ENCODE measurements at places on chromosomes 4 and X.

DNA sequence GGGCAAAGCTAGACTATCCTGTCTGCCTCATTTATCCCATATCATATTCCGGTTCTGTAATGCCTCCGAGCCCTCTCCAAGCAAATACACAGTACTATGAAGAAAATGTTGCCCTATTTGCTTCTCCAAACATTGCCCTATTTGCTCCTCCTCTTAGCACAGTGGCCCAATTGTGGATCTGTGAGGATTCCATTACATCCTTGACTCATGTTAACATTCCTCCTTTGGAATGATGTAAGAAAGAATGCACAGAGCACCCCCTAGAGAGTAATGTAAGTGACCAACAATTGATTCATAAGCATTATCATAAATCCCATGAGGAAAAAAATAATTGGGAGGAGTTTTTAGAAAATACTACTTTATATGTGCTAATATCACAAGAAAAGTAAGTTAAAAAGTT, 11.3 kb upstream of the BTC start:
- DNase-seq = no peak

- DNase-seq = no peak
Observed at GRCh38 chr4:2822461-2823300, 21.0 kb upstream of the ADD1 start.

DNA sequence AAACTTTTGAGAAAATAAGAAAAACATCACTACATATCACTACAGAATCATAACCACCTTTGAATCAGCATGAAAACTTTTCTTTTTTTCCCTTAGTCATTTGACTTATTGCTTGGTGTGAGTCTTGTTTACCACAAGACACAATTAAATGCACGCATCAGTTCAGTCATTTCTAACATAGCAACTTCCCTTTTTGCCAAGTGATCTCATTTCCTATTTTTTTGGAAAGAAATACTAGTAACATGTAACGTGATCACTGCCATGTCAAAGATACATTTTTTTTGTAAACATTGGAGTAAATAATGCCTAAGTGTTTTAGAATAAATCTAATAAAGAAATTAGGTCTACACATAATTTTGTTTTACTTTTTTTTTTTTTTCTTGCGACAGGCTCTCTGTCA, 5.1 kb upstream of the CXCL8 start:
- DNase-seq = no peak

GRCh38 chrX:19649226-19649995, 134.1 kb upstream of the MAP3K15 start:
- no peak for DNase-seq

DNA sequence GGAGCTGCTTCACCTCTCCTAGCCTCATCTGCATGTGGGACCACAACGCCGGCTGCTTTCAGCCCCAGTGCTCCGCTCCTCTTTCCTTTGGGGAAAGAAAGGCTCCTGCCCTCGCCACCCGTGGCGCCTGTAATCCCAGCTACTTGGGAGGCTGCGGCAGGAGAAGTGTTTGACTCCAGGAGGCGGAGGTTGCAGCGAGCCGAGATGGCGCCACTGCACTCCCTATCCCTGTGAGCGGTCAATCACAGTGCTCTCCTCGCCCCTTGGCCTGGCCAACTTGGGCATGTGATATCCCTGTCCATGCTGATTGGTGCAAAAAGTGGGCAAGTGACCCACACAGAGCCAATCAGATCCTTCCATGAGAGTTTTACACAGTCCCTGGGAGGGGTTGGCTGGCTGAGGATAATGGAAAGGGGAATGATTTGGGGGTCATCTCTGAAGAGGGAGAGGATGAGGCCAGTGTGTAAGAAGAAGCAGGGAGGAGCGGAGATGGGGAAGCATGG, 56.2 kb downstream of the WFS1 start:
- no peak for DNase-seq

- DNase-seq = no peak
Observed at GRCh38 chr4:74223801-74224200, 65.9 kb downstream of the MTHFD2L start.

GRCh38 chr4:185117300-185117934, 25.6 kb upstream of the SLC25A4 start:
- DNase-seq = no peak

GRCh38 chrX:130167040-130167439, 1.4 kb upstream of the AIFM1 start:
- no peak for DNase-seq

DNA sequence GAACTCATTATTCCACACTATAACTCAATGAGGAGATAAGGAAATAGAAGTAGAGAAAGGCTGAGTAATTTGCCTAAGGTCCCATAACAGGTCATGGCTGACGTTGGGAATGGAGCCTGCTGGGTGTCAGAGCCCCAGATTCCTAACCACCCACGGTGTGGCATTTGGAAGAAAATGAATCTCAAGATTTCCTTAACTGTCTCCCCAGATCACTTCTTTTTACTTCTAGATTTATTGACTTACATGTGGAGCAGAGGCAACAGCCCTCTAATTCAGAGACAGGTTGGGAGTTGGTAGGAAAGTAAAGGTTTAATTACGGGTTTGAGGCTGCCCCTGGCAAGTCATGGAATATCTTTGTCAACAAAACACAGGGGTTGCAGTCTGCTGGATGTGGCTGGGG, 134.0 kb downstream of the ARHGAP10 start:
- no peak for DNase-seq

DNA sequence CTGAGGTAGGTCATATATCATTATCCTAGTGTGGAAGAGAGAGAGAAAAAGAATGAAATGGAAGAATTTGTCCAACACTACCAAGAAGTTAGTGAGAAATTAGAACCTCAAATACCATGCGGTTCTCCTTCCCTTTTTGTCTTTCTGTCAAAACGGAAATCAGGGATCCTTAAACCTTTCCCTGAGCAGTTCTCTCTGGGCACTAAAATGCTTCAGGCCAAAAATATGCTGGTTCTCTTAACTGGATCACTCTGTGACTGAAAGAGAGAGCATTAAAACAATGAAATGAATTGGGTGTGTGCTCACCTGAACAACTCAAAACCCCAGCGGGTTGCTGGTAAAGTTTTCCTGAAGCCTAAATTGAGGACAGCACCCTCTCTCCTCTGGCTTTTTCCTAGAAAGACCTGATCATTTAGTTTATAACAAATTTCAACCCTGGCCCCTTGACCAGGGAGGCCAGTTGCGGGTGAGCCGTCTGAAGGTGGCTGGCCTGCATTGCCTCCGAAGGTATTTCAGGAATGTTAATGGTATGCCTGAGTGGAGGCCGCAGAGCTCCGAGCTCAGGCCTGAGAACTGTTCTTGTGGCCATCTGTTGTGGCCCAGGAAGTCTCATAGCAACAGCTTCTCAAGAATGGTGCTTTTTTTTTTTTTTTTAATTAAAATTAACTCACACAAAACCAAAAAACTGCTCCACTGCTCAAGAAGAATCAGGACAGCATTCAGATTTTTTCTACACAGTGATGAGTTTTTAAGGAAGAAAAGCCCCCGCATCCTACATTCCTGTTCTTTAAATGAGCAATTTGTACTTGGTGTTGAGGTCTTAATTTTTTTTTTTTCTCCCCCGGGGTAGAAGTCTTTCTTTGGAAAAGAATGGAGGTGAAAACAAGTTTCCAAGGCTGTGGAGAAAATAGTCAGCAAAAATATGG, 155.1 kb downstream of the SHROOM3 start:
- DNase-seq = no peak

DNA sequence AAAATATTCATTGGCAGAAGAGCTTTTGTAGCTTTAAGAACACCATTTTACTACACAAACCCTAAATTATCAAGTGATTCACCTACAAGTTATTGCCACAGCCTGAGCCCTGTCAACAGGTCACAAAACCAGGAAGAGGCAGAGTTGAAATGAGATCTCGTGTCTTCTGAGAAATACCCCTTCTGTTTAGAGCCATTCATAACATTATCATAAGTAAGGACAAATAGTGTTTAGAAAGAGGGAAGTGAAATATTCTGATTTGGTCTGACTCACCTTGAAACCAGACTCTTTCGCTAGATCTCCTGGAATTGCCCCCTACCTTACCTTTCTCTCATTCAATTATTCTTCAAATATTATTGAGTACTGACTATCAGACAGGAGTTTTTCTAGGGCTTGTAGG, 5.9 kb downstream of the ETDB start:
- no peak for DNase-seq

DNA sequence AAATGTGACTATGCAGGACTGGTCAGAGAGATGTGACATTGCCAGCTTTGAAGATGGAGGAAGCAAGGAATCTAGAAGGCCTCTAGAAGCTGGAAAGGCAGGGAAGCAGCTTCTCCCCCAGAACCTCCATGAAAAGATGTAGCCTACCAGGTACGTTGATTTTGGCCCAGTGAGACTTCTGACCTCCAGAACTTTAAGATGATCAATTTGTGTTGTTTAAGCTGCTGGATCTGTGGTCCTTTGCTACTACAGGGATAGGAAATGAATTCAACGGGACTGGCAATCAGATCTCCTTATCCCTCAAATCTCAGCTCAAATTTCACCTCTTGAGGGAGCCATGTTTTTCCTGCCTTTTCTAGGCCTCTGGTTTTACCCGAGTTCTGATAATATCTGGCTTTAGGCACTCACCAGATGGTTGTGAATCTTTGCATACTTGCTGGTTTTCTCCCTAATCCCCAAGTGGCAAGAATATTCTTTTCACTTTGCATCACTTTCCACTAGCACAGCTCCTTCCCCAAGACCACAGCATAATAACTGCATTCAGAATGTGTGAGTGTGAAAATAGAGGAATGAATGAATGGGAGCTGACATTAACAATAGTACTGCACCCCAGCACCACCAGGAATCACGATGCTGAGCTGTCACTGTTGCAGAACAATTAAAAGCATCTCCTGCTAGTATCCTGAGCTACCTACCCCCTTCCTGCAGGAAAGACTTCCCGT, 25.5 kb upstream of the TMSB4X start:
- no peak for DNase-seq

DNA sequence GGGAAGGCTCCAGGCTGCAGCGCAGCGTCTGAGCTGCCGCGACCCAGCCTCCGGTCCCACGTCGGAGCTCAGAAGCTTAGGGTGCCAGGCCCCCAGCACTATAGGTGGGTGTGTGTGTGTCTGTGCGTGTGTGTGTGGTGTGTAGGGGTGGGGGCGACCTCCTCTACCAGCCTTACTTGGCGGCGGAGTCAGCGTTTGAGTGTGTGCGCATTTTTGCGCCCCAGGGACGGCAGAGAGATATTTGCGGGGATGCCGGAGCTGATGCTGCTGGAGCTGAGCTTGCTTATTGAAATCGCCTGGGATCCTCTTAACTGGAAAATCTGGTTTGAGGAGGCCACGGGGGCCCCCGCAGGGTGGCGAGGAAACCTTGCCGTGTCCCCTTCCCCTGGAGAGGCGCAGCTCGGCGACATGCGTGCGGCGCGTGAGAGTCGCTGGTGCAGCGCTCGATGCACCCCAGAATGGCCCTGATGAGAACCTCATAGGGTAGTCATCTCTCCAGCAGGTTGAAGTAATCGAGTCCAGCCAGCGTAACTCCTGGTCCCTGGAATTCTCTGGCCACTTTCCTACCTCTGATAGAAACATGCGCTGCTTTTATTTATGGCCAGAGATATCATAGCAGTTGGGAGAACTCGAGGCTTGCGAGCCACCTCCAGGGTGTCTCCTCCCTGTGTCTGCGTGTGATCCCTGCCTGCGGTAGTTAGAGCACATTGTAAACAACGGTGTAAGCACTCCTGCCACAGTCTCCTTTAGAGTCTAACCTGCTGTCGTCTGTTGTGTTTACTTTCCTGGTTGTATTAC, 2.7 kb downstream of the ADGRL3 start:
- DNase-seq = no peak

DNA sequence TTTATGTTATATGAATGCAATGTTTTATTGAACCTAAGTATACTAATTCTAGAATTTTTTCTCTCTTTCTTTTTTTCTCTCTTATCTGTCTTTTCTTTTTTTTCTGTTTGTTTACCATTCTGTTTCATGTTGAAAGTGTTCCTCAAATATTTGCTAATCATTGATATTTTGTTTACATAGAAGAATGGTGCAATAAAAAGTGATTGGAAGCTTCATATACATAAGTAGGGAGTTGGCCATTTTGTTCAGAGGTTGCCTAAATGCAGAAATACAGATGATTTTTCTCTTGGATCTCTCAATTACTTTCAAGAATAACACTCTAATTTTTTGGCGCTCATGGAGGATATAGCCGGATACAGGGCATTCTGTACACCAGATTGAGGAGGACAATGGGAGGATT, 5.7 kb upstream of the SERTM2 start:
- no peak for DNase-seq

DNA sequence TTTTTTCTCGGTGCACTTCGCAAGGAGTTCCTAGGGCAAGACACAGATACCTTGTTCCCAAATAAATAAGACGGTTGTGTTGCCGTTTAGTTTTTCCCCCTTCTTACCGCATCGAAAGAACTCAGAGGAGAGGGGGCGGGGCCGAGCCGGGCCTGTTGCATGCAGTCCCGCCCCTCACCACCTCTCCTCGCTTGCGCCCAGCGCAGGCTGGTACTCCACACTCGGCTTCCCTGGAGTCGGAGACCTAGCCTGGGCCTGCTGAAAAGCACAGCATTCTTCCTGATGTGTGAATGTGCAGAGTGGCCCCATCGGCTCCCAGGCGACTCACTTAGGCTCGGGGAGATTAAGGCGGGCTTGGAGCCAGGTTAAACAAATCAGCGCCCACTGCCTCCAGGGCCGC, 26.1 kb upstream of the VMA21 start:
- no peak for DNase-seq

GRCh38 chr4:159250751-159251325, 148.0 kb downstream of the RAPGEF2 start:
- DNase-seq = no peak

GRCh38 chr4:184064877-184065276, 152.8 kb downstream of the ENPP6 start:
- DNase-seq = no peak

DNA sequence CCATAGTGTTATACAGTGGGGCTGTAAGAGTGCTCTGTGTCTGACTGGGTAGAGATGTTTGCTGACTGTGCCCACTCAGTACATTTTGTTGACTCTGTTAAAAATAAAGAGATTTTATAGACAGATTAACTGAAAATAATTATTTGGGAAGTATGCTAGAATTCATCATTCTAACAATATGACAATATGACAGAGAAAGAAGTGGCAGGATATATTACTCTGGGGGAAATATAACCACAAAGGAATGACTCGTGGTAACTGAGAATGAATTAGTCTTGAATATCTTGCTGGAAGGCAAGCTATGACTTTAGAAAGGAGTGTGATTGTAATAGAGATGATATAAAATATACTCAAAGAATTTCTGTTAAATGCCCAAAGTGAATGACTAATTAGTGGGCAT, 46.8 kb downstream of the TMEM165 start:
- no peak for DNase-seq

GRCh38 chr4:165439344-165439743, 60.5 kb downstream of the CPE start:
- no peak for DNase-seq

- DNase-seq = no peak
Observed at GRCh38 chr4:1215141-1216075, 33.5 kb downstream of the CTBP1 start.

DNA sequence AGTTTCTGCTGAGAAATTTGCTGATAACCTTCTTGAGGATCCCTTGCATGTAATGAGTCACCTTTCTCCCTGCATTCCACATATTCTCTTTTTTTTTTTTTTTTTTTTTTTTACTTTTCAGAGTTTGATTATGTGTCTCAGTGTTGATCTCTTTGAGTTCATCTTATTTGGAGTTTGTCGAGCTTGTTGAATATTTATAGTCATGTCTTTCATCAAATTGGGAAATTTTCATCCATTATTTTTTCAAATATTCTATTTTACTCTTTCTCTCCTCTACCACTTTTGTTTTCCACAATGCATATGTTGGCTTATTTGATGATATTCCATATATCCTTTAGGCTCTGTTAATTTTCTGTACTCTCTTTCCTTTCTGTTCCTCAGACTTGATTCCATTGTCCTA, 136.1 kb downstream of the MAD2L1 start:
- no peak for DNase-seq
